GM06990 (cell line): ENCODE measurements at places on chromosomes 3 and 15.
A peak's percentile ranks its signal among the peaks of the same experiment; 100 is the strongest.

- no peak for DNase-seq
Measured at GRCh38 chr15:52360229-52361203, 64.9 kb upstream of the MYO5C start.

GRCh38 chr3:14401692-14402303 is 608 bp upstream of the SLC6A6 start:
- DNase-seq: no peak

GRCh38 chr15:56272454-56272853 is 28.8 kb upstream of the RFX7 start:
- no peak for DNase-seq

DNA sequence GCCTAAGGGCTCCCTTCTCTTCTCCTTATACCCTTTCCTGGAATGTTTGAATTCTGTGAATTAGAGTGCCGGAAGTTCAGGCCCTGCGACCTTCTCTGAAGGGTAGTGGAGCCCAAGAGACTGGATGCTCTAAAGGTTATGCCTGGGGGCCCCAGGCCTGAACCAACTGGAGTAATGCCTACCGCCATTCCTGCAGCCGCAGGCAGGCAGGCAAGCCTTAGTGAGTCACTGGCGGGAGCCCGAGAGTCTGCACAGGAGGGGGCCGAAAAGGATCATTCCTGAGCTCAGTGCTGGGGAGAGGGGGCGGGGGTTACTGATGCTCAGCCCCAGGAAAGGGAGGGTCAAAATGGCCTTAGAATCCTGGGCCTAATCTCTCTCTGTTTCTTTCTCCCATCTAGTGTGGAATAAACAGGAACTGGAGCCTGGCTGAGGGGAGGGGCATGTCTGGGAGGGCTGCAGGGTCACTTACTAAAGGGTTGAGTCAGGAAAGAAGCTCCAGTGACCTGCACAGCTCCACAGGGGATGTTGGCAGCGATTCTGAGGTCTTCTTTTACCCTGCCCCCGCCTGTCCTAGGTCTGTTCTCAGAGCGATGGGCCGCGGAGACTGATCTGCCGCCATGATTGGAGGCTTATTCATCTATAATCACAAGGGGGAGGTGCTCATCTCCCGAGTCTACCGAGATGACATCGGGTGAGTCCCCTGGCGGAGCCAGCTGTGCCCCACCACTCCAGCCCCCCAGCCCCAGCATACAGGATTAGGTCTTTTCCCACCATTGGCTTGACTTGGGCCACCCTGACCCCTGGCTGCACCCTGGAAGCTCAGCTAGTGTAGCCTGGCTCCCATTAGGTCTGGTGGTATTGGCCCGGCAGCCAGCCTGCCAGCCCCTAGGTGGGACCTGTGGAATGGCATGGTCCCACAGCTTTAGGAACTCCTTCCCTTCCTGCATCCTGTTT is 2.0 kb downstream of the AP2M1 start:
- DNase-seq: no peak

- DNase-seq: no peak
Measured at GRCh38 chr15:40647523-40647922, 47.5 kb upstream of the RAD51 start.

DNA sequence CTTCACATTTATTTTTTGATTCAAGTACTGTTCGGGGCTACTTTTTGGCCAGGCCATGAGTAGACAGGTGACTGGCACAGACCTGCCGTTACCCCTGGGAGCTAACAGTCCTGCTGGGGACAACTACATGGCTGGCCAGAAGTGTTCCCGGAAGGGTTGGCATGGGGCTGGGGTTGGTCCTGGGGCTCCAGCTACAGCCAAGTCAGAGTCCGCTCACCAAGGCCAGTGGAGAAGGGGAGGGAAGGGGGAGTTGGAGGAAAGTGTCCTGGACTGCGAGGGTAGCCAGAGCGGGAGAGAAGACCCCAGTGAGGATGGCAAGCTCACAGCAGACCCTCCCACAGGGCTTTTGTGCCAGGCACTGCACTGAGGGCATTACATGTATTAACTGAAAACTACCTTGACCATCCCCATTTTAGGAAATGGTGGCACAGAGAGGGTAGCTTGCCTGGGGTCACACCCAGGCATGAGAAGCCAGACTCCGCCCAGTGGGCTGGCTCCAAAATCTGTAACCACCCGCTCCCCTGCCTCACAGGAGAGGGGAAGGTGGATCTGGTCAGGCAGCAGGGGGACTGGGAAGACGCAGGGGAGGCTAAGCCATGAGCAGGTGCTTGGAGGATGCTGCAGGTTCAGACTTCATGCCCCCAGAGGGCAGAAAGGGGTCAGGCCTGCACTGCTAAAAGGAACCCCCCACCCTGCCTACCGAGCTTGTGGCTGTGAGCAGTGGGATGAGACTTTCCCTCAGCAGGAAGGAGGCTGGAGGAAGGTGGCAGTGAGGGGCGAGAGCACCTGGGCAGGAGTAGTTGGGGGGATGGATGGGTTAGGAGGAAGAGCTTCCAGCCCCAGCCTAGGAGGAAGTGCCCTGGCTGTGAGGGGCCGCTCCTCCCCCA is 38.3 kb upstream of the ESYT3 start:
- no peak for DNase-seq

- DNase-seq: no peak
Measured at GRCh38 chr15:53437366-53437765, 322.1 kb downstream of the WDR72 start.

- no peak for DNase-seq
Measured at GRCh38 chr3:144431134-144431533, 459.5 kb downstream of the DIPK2A start.

DNA sequence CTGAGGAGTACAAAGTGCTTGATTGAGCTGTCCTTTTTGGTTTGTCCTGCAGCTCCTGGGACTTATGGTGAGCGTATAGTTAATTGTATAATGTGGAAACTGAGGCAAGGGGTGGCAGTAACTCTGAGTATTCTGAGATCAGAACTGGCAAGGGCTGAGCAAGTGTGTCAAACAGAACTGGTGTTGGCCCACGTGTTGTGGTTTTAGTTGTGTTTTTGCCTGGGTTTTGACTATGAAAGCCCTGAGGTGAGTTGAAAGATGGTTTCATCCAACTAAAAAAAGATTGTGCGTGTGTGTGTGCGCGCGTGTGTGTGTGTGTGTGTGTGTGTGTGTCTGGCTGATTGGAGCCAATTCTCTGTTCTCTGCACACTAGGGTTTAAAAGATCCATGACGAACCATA is 154.1 kb downstream of the EDEM1 start:
- no peak for DNase-seq

- DNase-seq: peak; percentile 55
Measured at GRCh38 chr3:69288161-69288895, 97.6 kb downstream of the FRMD4B start.

DNA sequence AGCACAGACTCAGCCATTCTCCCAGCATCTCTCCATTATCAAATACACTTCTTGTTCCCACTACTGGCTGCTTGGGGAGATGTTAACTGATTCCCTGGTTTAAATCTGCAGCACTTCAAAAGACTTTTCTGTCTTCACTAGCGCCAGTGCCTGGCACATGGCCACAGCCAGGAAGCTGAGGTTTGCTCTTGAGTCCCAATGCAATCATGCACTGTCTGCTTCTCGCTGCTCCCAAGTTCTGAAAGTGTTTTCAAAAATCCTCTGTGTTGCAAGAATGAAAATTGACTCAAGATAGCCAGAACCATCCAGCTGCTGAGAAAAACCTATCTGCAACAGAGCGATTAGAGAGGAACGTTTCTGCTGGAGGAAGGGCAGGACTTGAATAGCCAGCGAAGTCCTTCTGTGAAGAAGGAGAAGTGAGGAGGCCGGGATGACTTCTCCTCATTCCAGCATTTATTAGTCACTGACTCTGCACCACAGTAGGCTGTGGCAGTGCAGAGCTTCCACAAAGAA is 358.4 kb upstream of the NR2F2 start:
- DNase-seq: no peak

DNA sequence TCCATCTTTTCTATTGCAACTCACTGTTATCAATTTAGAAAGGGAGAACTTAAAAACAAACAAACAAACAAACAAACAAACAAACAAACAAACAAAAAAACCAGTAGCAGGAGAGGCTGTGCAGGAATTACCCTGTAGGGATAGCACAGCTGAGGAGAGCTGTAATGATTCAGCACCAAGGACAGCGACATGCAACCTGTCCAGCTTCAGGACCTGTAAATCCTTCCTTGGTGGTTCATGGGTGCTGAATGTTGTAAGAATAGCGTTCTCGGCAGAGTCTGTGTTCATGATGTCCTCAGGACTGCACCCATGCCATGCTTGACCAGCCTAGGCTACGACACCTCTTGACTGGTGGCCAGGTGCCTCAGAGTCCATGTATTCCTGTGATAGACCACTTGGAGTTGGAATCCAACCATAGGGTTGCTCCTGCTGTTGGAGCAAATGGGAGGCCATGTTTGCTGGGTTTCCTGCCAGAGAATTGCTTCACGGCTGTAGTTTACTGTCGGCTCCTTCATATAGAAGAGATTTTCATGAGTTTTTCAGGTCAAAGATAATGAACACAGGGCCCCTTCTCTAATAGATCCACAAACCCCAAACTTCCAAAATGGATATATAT is 65.9 kb downstream of the CACNA2D3 start:
- peak; percentile 2 for DNase-seq

DNA sequence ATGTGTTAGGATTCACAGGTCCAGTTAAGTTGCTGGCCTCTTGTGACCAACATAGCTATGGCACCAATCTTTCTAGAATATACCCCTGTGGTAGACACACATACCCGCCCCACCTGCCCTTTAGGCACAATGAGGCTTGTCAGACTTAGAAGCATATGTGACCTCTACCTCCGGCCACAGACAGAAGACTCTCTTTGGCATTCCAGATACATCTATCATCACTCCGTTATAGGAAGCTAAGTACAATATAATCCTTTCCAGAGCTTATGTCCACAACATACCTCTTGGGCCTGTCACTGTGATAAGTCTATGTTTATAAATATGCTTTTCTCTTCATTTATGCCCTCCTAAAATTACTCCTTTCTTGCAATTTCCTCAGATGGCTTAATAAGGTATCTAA is 39.8 kb downstream of the CD47 start:
- no peak for DNase-seq

GRCh38 chr3:16294844-16295243 is 29.8 kb downstream of the OXNAD1 start:
- DNase-seq: no peak

- DNase-seq: no peak
Measured at GRCh38 chr3:67529337-67529736, 125.1 kb downstream of the SUCLG2 start.

GRCh38 chr3:61637088-61638051 is 76.0 kb downstream of the PTPRG start:
- peak; percentile 83 for DNase-seq

DNA sequence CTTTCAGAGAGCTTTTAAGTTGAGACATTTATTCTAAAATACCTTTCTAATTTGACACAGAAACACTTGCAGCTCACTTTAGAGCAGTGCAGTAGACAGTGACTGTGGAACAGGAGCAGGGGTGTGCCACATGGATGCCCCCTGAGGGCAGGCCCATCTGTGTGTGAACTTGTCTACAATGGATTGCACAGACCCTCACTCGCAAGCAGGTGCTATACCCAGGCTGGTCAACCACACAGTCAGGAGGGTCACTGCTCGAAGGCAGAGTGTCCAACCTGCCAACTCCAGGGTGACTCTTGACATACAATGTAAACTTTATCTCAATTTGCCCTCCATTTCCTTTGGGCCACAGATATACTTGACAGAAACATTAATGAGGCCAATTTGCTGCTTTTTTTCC is 437.2 kb downstream of the EPHB1 start:
- no peak for DNase-seq

DNA sequence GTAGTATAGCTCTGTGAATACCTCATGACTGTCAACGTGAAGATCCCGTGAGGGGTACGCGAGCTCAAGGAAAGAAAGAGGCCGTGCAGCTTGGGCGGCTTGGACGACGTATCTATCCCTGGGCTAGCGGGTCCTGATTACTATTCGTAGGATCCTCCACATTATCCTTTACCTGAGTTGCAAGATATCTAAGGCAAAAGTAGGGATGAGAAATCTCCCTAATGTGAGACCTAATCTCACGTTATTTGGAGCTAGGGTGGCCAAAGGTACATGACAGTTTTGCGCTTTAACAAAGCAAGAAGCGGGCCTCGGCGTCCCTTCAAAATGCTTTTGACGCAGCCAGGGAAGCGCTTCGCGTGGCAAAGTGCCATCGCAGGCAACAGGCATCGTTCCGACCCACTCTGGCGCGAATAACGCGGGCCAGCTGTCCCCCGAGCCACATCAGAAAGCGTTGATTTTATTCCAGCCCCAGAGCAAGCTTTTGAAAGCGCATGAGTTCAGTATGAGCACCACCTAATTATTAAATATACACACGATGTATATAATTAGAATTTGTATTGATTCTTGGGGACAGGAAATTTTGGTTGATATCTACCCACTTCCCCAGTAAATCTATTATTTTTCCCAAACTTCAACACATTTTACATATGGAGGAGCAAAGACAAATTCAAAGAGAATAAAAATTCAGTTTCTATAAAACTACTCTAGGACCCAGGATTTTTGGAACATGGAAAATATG is 2.5 kb upstream of the EOMES start:
- no peak for DNase-seq

GRCh38 chr15:38623744-38624143 is 59.1 kb upstream of the RASGRP1 start:
- DNase-seq: peak; percentile 14

GRCh38 chr3:161474741-161475140 is 21.9 kb upstream of the OTOL1 start:
- DNase-seq: no peak

DNA sequence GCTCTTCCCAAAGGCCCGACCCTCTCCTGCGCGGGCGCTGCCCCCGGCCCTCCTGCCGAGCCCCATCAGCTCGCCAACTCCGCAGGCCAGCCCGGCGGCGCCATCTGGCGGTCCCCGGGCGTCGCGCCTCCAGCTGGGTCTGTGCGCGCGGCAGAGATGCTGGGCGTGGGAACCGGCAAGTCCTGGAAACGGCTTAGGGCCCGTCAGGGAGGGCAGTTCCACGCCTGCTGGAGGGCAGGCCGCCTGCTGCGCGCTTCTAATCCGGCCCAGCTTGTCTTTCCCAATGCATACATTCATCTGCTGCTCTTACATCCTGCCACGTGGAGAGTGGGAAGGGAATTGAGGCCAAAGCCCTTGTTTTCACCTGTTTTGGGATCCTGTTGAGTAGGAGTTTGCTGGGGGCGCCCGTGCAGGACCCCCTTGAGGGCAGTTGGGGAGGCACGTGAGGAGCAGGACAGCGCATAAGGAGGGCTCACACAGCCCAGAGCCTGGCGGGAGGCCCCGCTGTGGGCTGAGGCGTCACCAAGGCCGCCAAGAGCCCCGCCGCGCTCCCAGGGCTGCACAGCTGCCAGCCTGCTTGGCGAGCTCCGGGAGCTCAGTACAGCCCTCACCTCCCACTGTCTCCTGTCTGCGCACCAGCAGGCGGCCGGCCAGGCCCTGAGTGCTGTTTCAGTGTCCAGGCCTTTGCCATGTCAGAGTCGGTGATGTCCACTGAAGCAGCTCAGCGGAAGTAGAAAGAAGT is 165.6 kb downstream of the NSMCE3 start:
- peak; percentile 68 for DNase-seq

GRCh38 chr15:60916032-60916678 is 312.9 kb downstream of the RORA start:
- no peak for DNase-seq

- DNase-seq: no peak
Measured at GRCh38 chr3:94423578-94423977, 360.7 kb downstream of the NSUN3 start.

- no peak for DNase-seq
Measured at GRCh38 chr3:65901226-65901625, 137.5 kb downstream of the MAGI1 start.
